Astrocyte of the spinal cord (primary cell): ENCODE measurements at places on chromosomes 5 and 9.
A peak's percentile ranks its signal among the peaks of the same experiment; 100 is the strongest.

GRCh38 chr9:23790351-23791260 lies 35.4 kb downstream of the ELAVL2 start:
- no peak for DNase-seq

GRCh38 chr5:107043665-107044064 lies 627.1 kb downstream of the EFNA5 start:
- DNase-seq: no peak

DNA sequence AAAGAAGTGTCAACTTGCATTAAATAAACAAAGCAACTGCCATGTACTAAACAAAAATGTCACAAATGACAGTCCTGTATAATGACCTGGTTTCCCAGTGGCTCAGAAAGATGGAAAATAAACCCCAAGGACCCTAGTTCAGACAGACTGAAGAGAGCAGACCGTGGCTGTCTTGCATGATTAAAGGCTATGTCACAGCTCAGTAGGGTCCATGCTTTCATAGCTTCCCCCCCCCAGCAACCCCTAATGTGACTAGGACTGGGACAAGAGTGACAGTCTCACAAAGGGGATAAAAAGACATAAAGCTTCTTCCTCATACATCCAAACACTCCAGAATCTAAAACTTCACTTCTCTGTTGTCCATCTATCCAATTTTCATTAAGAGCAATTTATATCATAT lies 113.6 kb downstream of the NR6A1 start:
- no peak for DNase-seq

GRCh38 chr9:7960320-7961050 lies 160.9 kb upstream of the DMAC1 start:
- no peak for DNase-seq

GRCh38 chr9:35675732-35676392 lies 2.1 kb downstream of the CA9 start:
- no peak for DNase-seq

GRCh38 chr9:131276094-131276888 lies at the start of gene FAM78A:
FAM78A (minus strand) TSS chr9:131276510; CDS start chr9:131276179, 331 bp downstream.
- DNase-seq: no peak

GRCh38 chr5:171152382-171152781 lies 156.7 kb upstream of the TLX3 start:
- peak; percentile 20 for DNase-seq
